Ecto neural progenitor cell (in vitro differentiated cells): ENCODE measurements at places on chromosomes 6 and 20.

GRCh38 chr20:17785007-17785406 lies 85.2 kb downstream of the BANF2 start:
- DNase-seq: no peak

DNA sequence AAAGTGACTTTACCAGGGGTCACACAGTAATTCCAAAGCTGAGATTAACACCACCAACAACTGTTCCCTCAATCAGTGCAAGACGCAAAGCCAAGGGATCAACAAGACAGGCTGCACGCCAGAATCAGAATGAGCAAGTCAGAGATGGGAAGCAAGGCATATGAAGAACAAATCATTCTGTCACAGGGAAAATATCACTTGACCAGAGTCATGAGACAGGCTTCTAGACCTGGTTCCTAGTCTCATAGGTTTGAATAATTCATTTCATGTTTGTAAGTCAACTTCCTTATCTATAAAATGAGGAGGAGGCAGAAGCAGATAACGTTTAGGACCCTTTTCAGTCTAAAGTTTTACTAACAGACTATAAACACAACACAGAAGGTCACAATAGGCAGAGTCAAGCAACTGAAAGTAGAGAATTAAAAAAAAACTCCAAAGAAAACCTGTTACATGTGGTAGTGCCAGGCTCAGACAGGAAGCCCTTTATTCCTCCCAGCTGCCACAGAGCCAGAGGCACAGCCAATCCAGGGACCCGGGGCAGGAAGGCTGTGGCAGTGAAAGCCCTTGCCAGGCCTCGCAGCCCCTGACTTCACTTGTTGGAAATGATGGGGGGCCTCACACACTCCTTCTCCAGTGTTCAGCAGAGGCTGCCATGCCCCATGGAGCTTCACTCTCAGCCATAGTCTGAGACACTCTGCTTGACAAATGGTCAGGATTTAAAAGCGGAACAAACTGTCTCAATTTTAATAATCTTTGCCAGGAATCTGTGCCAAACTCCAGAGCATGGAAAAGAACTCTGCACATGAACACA lies 29.2 kb upstream of the DST start:
- no peak for DNase-seq

DNA sequence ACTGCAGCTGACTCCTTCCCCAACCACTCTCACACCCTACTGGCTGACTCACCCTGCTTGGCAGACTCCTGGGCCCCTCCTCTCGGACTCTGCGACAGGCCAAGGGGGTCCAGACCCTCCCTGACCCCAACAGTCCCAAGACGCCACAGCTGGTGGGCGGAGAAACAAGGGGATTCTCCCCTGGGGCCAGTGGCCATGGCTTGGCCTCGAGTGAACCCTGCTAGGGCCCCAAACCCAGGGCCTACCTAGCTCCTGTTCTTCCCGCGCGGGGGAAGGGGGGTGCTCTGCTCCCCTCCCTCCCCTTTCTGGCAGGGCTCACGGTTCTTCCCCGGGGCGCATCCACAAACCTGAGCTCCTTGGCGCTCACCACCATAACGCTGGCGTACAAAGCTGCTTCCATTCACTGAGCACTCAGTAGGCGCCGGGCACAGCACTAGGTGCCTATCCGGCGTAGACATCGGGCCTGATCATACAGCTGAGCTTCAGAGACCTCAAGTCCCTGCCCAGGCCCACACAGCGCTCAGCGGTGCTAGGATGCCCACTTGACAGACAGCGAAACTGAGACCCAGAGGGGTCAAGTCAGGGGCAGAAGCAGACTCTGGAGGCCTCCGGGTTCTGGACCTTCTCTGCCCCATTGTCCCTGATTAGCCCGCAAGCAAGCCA lies 597 bp downstream of the ADA start:
- DNase-seq: no peak

DNA sequence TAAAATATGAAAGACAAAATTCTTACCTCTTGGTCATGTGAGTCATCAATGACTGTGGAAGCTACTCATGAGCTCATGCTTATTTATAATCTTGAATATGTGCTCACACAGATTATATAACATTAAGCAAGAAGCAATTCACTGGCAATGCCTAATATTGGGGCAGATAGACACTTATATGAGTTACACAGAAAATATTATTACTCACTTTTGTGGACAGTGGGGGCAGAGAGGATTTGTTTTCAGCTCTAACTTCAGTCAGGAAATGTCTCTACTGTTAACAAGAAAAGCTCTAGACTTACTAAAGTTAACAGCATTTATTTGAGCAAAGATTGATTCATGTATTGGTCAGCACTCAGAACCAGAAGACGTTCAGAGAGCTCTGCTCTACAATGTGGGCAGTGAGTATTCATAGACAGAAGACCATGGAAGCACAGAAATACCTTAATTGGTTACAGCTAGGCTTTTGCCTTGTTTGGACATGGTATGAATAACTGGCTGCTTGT lies 85.8 kb upstream of the AHI1 start:
- no peak for DNase-seq

DNA sequence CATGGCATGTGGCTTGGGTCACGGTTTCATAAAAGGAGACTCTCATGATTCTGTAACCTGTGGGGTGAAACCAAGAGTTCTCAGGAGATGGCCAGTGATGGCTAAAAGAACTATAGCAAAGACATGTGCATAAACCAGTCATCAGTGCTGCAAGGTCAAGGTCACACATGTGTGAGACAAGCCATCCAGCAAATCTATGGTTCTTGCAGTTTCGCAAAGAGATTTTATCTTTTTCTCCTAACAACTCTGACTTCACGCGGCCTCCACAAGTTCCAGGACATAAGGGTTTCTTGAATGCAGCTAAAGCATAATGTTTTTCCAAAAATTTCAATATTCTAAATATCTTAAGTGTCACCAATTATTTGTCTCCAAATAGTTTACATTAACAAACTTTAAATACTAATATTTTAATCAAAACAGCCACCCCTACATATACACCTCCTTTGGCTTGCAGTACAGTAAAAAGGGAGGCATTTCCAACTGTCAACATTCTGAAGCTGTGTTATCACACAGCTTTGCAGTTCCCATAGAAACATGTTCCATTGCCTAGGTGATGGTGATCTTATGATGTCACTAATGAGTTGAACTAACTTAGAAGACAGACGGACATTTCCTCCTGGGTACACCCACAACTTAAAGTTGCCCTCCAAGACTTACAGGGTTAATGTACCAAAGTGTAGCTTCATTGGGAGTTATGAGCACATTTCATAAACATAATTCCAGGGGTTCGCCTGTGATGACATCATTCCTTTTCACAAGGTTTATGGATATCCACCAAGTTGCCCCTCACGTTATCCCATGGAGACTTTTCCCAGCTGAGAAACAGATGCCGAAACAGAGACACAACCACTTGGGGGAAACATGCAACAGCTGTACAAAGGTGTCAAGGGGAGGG lies 250.9 kb upstream of the PDE10A start:
- no peak for DNase-seq

DNA sequence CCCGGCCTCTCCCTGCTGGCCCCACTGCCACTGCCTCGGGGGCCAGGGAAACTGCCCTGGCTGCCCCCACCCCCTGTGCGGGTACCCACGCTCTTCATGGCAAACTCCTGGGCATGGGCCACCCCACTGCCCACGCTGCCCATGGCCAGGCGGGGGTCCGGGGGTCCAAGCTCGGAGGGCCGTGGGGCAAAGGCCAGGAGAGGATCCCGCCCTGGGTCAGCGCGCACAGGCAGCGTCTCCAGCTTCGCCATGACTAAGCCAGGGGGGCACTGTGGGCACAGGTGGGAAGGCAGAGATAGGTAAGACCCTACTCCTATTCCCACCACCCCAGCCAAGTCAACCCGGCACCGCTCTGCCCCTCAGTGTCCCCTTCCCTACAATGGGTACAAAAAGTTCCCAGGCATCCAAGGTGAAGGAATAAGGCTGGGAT lies 6.4 kb downstream of the LZTS3 start:
- DNase-seq: no peak

DNA sequence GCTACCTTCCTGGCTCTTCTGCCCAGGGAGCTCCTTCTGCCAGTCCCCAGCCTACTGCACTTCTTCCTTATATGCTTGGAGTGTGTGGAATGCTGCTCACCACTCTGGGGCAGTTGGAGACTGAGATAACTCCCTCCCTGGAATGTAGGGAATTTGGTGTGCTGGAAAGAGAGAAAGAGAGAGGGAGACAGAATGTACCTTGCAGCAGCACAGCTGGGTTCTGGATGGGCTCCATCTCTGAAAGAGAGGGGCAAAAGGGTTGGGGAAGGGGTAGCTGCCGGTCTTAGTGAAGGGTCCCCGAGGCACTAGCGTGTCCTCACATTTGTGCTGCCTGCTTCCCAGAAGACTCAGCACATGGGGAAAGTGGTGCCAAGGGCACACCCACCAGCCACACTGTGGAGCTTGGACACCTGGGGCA lies 40.2 kb upstream of the DDR1 start:
- DNase-seq: peak; percentile 60

DNA sequence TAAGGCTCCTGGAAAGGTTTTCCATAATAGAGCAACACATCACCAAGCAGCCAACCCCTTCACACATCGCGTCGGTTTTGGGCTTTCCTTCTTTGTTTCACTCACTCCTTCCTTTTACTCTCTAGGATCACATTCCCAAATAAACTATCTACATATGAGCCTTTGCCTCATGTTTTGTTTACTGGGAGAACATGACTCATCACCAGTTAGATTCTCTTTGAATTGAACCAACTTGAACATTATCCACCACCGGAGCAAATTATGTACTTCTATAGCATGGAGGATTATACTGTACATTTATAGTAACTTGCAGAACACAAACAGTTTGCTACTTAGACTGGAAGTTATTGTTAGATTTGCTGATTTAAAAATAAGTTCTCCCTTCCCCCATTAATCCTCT lies 41.0 kb downstream of the SAMD5 start:
- DNase-seq: no peak

DNA sequence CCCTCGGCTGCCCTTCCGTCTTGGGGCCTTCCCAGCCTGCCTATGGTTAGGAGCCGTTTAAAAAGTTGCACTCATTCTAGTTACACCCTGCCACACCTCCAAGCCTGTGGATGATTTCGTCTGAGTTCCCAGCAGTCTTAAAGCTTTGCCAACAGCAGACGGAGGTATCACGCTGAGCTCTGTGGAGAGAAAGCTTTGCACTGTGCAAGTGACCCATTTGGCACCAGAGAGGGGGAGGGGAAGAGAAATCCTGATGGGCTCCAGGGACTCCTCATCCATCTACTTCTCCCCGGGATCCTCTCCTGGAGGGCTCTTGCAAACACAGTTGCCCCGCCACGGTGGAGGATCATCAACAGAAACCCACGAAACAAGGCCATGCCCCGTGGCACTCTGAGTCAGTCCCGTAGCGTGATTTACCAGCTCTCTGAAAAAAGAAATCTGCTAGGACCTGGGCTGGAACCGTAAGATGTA lies 98.8 kb upstream of the CITED2 start:
- peak; percentile 52 for DNase-seq

DNA sequence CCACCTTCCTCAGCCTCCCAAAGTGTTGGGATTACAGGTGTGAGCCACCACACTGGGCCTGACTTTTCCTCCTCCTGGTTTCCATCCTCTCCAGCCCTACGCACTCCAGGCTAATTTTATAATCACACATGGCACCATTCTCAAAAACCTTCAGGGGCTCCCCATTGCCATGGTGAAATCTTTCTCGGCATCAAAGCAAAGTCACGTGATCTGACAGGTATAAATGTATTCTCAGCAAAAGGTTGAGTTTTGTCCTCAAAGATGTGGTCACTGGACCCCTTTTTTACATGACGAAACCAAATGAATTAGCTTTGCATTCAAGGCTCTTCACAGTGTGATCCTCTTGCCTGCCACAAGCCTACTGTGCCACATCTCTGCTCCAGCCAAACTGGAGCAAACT lies 15.5 kb downstream of the ARMC12 start:
- no peak for DNase-seq

- DNase-seq: no peak
These were observed 134.0 kb upstream of the DTNBP1 start for GRCh38 chr6:15796844-15797243.

DNA sequence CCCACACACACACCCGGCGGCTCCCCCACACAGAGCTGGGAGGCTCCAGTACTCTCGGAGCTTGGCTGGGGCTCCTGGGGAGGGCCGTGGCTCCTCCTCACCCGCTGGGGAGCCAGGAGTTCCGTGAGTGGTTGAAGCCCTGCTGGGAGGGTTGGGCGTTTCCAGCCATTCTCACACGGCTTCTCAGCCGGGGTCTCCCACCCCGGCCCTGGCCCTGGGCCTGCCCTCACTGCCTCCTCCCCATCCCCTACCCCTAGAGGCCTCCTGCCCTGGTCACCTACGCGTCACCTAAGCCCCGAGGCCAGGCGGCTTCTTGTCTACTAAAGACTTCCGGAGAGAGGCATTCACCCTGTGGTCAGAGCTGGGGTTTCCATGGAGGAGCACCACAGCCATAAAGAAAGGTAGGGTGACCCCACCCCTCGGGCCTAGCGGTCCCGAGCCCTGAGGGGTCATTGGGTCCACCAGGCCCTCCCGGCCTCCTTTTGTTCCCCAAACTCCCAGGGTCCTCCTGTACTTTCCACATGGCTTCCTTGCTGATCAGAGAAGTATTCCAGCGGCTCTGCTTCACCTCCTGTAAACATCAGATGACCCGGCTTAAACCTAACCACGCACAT lies 99.3 kb downstream of the TTLL2 start:
- DNase-seq: peak; percentile 49

- no peak for DNase-seq
These were observed 272.1 kb upstream of the TAB2 start for GRCh38 chr6:149045404-149045803.

GRCh38 chr6:126905917-126906316 lies 212.6 kb upstream of the RSPO3 start:
- no peak for DNase-seq

- peak; percentile 49 for DNase-seq
These were observed 50.3 kb upstream of the GFRAL start for GRCh38 chr6:55276745-55277530.

GRCh38 chr20:46430921-46431712 lies 24.7 kb upstream of the ELMO2 start:
- DNase-seq: no peak

DNA sequence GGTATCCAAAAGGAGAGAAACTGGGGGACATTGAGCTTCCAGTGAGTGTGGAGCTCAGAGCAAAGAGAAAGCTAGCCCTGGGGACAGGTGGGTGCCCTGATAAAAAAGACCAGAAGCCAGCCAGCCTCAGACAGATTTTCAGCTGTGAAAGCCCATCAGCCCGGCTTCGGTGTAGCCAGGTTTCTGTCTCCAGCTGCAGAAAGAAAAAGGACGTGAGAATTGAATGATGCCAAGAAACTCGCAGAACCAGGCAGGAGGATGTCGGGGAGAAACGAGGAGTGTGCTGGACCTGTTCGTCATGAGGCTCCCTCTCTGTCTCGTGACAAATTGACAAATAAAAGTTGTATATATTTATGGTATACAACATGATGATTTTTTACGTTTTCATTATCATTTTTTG lies 63.3 kb downstream of the CDH4 start:
- no peak for DNase-seq

- DNase-seq: no peak
These were observed 96.0 kb upstream of the CNKSR3 start for GRCh38 chr6:154606457-154606856.

DNA sequence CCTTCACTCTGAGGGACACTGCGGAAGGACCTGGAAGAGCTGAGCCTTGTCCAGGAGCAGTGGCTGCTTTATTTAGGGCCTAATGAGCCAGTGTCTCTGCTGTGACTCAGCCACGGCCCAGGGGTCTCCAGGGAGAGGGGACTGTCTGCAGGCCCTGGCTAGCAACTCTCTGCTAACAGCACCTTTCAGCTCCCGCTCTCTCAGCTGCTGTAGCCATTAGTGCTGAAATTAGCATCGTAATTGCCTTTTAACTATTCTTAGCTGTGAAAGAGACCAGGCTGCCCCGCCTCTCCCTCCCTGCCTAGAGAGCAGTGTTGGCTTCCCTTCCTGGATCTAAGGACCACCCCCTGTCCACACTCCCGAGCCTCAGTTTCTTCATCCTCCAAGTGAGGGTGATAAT lies 53.1 kb upstream of the SLC32A1 start:
- no peak for DNase-seq
